Tracheal epithelial cell (primary cell): ENCODE measurements at places on chromosomes 12 and 14. TPM values are rescaled to one million over a fixed set of nuclear protein-coding genes. Genes with fewer than 3 reads are reported as not detected.

KRT82 gene
- total RNA-seq, result not detected in 2 replicates

LTBP2 gene
- 15.8 and 37.4 TPM in 2 replicates for total RNA-seq

BMP4 gene
- total RNA-seq, result 0.48 and 2.3 TPM in 2 replicates

CHGA gene
- not detected in 2 replicates for total RNA-seq

CCDC196 gene
- not detected in 2 replicates for total RNA-seq

SMIM10L1 gene
- 3.9 and 5.5 TPM in 2 replicates for total RNA-seq

RIPK3 gene
- total RNA-seq, result 2.1 and 5.1 TPM in 2 replicates

OR6C76 gene
- total RNA-seq, result not detected in 2 replicates

TTC9 gene
- total RNA-seq, result 6.4 and 7.0 TPM in 2 replicates

KCNC2 gene
- total RNA-seq, result not detected in 2 replicates
